Activated CD4-positive, alpha-beta T cell treated with anti-CD3 and anti-CD28 coated beads, Interleukin-2, amount 10 ng/mL, durations not matched to agents 24 days and 14 days (primary cell): ENCODE measurements at places on chromosomes 2 and 18.
A peak's percentile ranks its signal among the peaks of the same experiment; 100 is the strongest.

- H3K4me3 ChIP-seq: no peak overlapping the region
- no peaks in the 10 kb centered on the region for H3K27me3 ChIP-seq
- no peak overlapping the region for H3K27ac ChIP-seq
- DNase-seq: no peak
- H3K4me1 ChIP-seq: no peaks in the 10 kb centered on the region
Measured at GRCh38 chr18:22639561-22639960, 221.8 kb upstream of the CTAGE1 start.

DNA sequence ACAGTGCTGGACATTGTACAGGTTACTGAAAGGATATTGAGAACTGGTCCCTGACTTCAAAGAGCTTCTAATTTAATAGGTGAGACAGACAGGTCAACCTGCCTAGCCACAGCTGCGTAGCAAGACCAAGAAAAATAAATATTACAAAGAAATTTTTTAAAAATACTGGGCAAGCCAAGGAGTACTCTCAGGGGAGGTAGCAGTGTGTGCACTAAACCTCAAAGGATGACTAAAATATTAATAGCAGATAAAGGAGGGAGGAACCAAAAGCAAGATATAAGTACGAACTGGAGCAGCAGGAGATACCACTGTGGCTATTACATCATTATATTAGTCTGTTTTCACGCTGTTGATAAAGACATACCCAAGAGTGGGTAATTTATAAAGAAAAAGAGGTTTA lies 14.9 kb downstream of the SCG2 start:
- H3K4me1 ChIP-seq: no peaks in the 10 kb centered on the region
- H3K36me3 ChIP-seq: no peaks in the 10 kb centered on the region
- H3K27ac ChIP-seq: no peak overlapping the region

DNA sequence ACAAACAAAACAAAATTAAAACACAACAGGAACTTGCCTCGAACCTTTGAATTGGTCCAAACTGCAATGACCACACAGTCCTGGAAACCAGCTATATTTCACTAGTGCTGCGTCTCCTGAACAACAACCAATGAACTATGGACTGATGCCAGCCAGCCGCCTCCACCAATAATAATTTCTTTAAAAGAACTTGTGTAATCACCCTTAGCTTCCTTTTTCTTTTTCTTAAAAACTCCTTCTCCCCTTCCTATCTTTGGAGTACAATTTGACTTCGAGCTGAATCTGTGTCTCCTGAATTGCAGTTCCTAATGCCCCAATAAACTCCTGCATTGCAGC lies 1.6 kb upstream of the CXXC1 start:
- H3K36me3 ChIP-seq: peaks cover 25% of the 10 kb centered on the region
- H3K27ac ChIP-seq: peak overlapping the region; percentile 54
- H3K27me3 ChIP-seq: no peaks in the 10 kb centered on the region
- peaks cover 19% of the 10 kb centered on the region for H3K4me1 ChIP-seq
- H3K4me3 ChIP-seq: peak overlapping the region; percentile 67

DNA sequence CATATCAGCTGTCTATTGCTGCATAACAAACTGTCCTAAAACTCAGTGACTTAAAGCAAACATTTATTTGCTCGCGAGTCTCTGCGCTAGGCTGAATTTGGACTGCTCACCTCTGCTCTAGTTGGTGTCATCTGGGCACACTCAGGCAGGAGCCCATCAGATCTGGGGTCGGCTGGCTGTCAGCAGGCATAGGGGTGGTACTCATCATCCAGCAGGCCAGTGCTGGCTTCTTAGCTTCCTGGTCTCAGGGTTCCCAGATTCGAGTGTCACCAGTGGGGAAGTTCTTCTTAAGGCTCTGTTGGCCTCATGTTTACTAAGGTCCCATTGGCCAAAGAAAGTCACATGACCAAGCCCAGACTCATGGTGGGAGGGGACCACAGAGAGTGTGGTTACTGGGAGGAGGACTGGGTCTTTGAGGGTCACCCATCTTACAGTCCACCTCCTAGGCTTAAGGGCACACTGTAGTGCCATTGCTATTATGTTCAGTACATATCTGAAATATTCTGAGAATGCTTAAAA lies 71.6 kb upstream of the ATG16L1 start:
- no peak for DNase-seq
- H3K4me3 ChIP-seq: no peak overlapping the region
- H3K27ac ChIP-seq: peak overlapping the region; percentile 13
- no peaks in the 10 kb centered on the region for H3K27me3 ChIP-seq
- peaks cover 4% of the 10 kb centered on the region for H3K4me1 ChIP-seq
- peaks cover 64% of the 10 kb centered on the region for H3K36me3 ChIP-seq

- no peaks in the 10 kb centered on the region for H3K27me3 ChIP-seq
- H3K36me3 ChIP-seq: peaks cover 9% of the 10 kb centered on the region
- no peak overlapping the region for H3K27ac ChIP-seq
- peaks cover 11% of the 10 kb centered on the region for H3K4me1 ChIP-seq
Measured at GRCh38 chr2:177325554-177325953, 61.0 kb upstream of the NFE2L2 start.

DNA sequence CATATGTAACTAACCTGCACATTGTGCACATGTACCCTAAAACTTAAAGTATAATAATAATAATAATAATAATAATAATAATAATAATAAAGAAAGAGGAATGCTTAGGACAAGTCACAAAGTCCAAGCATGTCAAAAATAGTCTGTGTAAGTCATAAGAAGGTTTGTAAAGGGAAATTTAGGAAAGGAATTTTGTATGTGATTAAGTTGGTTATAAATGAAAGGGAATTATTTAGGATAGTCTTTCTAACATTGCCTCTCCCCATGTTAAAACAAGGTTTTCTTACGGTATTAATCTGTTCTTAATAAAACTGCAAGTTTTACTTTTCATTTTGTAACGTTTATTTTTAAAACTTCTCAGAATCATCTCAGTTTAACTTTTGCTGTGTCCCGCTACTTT lies 62.8 kb downstream of the SESTD1 start:
- H3K4me3 ChIP-seq: no peak overlapping the region
- no peak overlapping the region for H3K27ac ChIP-seq
- H3K36me3 ChIP-seq: no peaks in the 10 kb centered on the region

GRCh38 chr18:35770376-35771014 lies 189.0 kb downstream of the GALNT1 start:
- H3K4me3 ChIP-seq: no peak overlapping the region
- DNase-seq: no peak
- H3K36me3 ChIP-seq: no peaks in the 10 kb centered on the region
- H3K27me3 ChIP-seq: no peaks in the 10 kb centered on the region
- no peak overlapping the region for H3K27ac ChIP-seq

GRCh38 chr2:223779877-223780276 lies 57.5 kb downstream of the AP1S3 start:
- no peak overlapping the region for H3K4me3 ChIP-seq
- H3K27ac ChIP-seq: no peak overlapping the region
- H3K27me3 ChIP-seq: no peaks in the 10 kb centered on the region
- no peaks in the 10 kb centered on the region for H3K36me3 ChIP-seq
- DNase-seq: peak; percentile 80
